Cortex of kidney (tissue), 1 donor: ENCODE measurements at places on chromosomes 11 and 22.

DNA sequence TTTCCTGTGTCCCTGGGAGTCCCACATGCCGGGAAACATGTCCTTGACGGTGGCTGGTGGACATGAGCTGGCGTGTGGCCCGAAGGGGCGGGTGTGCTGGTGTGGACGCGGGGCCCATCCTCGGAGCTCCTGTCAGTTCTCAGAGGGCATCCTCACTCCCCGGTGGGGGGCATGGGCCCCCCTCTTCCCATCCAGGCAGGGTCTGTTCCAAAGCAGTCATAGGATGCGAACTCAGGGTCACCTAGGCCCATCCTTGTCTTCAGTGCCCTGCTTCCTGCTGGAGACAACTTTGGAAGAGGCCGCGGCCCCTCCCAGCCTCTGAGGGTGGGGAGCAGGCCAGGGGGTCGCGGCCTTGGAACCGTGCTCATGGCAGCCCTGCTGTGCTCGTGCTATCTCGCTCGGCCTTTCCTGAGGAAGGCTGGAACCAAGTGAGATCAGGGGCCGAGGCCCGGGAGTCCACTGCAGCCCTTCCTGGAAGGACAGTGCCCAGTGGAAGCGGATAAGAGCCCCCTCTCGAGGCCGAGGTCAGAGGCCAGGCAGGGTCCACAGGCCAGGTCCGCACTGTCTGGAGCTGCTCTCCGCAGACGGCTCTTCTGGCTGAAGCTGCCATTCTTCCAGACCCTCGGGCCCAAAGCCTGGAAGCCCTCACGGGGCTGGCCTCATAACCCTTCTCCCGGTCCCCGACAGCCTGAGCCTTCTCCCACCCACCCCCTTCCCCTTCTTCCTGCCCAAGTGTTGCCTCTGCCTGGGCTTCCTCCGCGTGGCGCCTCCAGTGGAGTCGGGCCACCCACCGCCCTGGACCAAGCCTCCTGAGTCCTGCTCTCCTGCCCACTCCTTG, 8.7 kb downstream of the GRK2 start:
- DNase-seq: no peak

DNA sequence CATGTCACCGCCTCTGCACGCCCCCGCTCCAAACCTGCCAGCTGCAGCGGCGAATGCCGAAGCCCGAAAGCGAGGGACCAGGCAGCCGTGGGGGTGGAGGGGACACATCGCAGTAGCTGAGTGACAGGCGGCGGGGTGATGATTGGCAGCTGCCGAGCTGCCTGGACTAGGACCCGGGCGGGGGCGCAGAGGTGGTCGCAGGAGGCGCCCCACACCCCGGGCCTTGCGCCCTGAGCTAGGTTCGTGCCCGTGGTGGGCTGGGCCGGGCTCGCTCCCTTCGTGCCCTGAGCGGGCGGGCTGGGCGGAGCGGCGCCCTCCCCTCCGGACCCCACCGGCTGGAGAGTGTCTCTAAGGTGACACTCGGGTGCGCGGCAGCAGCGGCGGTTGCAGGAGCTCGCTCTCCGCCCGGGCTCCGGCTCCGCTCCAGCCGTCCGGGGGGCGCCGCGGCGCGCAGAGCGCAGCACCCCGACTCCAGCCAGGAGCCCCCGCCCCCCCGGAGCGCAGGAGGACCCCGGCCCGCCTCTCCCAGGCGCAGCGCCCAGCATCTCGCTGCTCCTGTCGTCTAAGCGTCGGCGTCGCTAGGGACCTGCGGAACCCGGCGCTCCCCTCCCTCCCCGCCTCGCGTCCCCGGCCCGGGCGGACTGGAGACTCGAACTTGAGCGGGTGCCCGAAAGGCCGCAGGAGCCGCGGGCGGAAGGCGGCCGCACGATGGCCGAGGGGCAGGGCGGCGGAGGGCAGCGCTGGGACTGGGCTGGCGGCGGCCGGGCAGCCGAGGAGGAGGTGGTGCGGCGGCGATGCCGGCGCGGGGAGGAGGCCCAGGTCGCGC, 14.5 kb upstream of the DGKZ start:
- no peak for DNase-seq

GRCh38 chr11:89159974-89160373, 17.7 kb upstream of the TYR start:
- DNase-seq: no peak

- DNase-seq: no peak
Observed at GRCh38 chr11:13772223-13773046, 104.0 kb downstream of the FAR1 start.

DNA sequence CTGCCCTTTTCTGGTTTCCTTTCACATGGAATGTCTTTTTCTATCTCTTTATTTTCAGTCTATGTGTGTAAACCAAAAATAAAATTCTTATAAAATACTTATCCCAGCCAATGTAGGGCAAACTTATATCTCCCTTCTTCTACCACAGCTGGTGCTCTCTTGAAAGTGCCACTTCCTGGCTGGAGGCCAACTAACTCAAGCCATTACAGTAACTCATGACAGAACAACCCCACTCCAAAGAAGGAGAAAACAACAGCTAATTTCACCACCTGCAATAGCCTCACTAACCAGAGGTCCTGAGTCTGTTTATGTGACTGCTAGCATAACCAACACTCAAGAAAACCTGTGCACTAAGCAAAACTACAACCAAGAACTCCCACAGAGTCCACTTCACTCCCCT, 74.9 kb upstream of the DBX1 start:
- no peak for DNase-seq

- no peak for DNase-seq
Observed at GRCh38 chr11:108586600-108586999, 7.0 kb downstream of the EXPH5 start.

GRCh38 chr11:42195289-42196013, 736.0 kb upstream of the LRRC4C start:
- DNase-seq: no peak

DNA sequence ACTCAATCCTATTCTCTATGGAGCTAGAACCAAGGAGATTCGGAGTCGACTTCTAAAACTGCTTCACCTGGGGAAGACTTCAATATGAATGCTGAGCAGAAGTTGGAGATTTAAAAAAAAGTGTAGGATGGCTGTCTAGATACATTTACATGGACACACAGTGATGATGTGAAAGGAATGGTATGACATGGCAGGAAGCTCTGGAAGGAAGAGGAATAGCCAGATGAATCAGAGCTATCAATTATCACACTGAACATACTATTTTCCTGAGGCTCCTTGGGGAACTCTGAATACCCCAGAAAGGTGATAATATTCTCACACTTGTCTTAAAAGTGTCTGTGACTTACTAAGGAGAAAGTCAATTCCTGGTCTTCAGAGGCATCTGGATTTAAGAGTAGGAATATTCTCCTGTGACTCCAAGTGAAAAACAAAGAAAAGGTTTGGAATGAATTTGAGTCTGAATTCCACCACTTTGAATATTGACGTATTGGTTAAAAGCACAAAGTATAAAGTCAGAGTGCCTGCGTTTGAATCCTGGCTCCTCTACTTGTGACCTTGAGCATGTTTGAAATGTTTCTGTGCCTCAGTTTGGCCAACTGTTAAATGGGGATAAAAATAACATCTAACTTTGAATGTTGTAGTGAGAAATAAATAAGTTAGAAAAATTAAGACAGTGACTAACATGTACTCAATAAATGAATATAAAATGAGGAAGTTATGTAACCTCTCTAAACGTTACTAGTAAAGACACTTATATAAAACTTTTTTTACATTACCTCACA, 1.3 kb downstream of the OR52D1 start:
- DNase-seq: no peak

DNA sequence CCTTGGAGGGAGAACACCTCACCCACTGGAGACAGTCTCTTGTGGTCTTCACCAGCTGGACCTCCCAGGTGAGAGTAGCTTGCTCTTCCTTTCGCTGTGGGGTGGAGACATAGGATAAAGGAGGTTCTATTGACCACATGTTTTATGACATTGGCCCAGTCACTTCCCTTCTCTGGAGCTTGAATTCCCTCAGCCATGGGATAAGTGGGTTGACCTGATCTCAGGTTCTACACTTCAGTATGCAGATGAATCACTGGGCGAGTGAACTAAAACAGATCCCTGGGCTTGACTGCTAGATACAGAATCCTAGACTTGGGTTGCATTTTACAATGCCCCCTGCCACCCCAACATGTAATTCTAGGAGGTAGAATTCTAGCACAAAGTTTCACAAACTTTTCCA, 54.8 kb upstream of the PRSS23 start:
- DNase-seq: no peak

- DNase-seq: no peak
Observed at GRCh38 chr11:27991736-27992135, 116.2 kb downstream of the KIF18A start.

GRCh38 chr22:43434275-43434927, 22.6 kb downstream of the MPPED1 start:
- no peak for DNase-seq
